ENCODE measurements at places on chromosomes 6 and 20.

DNA sequence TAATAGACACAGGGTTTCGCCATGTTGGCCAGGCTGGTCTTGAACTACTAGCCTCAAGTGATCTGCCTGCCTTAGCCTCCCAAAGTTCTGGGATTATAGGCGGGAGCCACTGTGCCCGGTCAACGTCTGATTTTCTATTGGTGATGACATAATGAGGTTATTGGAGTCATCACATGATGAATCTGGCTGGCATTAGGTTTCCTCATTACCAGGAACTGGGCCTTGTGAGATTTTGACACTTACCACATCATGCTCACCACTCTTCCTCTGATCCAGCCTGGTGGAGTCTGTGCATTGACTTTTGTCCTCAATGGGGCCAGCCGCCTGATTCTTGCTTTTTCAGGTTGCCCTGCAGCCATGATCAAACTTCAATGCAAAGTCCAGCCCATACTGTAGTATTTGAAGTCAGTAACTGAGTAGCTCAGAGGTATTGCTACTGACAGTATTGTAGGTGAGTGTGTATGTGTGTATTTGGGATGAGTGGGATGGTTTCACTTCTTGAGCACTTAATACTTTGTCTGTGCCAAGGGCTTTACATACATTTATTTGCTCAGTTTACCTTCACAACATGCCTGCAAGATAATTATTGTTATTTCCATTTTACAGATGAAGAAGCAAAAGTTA, 16.0 kb downstream of the ANKS1A start:
- DNase-seq: no peak

DNA sequence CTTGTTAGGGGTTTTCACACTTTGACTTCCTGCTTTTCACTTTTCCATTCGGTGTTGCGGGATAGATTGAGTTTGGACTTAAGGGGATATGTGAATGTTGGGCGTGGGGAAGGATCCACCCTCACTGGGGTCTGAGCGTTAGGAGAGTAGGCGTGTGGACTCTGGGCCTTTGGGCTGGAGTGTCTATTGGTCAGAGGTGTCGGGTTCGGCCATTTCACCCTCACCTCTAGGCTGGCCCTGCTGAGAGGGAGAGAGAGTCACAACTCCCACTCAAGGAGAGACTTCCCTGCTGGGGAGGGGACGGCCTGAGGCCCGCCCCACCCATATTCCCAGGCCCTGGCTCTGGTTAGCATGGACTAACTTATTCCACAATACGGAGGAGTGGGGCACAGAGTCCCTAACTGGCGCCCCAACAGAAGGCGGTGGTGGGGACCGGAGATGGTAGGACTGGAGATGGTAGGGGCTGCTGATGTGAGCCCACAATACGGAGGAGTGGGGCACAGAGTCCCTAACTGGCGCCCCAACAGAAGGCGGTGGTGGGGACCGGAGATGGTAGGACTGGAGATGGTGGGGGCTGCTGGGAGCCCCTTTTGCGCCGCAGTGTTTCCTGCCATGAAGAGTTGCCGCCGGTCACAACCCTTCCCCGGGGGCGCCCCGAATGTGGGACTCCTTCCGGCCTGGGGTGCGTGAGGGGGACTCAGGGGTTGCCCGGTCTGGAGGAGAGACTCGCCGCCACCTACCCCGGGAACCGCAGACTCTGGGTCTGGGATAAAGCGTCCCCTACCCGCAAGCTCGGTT, 1.4 kb upstream of the PTPRA start:
- peak; percentile 54 for DNase-seq

DNA sequence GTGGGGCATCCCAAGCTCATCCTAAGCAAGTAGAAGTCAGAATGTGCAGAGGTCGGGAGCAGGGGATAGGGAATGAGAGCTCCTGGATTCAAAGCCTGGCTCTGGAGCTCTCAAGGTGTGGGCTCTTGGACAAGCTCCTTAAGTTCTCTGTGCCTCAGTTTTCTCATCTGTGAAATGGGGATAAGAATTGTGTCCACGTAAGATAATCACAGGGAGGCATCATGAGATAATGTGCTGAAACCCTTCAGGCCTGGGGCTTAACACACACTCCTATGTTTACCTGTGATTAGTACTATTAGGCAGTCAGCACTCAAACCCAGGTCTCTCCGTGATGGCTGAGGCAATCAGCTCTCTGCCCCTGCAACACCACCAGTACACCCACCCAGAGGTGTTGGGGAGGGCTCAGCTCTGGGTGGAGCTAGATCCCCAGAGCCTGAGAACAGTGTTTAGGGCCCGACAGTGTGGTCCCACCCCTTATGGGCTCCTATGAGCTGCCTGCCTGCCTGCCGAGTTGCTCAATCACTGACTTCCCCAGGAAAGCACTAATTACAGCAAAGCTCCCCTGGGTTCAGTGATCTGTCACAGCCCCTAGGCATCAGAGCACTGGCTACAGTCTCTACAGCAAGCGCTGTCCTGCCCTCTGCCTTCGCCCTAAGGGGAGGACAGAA, 6.3 kb upstream of the SIRPA start:
- no peak for DNase-seq

DNA sequence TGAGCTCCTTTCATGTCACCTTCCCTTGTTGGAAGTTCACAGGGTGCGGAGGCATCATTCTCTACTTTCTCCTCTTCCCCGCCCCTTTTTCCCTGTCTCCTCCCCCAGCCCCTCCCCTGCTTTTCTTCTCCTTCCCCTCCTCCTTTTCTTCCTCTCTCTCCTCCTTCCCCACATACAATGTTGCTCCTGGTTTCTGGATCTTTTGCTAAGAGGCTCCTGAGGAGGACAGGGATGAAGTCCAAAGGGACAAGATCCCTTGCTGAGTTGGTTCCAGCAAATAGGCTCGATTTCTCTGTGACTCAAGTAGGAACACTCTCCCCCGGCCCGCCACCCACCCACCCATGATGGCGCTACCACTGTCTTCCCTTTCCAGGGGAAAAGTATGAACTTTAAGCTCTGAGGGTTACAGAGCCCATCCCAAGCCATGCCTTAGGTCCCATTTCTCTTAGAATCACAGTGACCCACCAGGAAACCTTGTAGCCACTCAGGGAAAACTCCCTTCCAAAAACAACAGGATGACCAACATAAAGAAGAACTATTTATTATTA, 852 bp upstream of the TFEB start:
- DNase-seq: no peak

GRCh38 chr6:127178746-127179145, 60.3 kb downstream of the RSPO3 start:
- DNase-seq: no peak

GRCh38 chr20:4858000-4858399, 136.3 kb downstream of the PRND start:
- DNase-seq: no peak

GRCh38 chr6:134739299-134740026, 210.4 kb downstream of the ALDH8A1 start:
- DNase-seq: no peak
